ENCODE measurements at places on chromosomes 1 and 21.

DNA sequence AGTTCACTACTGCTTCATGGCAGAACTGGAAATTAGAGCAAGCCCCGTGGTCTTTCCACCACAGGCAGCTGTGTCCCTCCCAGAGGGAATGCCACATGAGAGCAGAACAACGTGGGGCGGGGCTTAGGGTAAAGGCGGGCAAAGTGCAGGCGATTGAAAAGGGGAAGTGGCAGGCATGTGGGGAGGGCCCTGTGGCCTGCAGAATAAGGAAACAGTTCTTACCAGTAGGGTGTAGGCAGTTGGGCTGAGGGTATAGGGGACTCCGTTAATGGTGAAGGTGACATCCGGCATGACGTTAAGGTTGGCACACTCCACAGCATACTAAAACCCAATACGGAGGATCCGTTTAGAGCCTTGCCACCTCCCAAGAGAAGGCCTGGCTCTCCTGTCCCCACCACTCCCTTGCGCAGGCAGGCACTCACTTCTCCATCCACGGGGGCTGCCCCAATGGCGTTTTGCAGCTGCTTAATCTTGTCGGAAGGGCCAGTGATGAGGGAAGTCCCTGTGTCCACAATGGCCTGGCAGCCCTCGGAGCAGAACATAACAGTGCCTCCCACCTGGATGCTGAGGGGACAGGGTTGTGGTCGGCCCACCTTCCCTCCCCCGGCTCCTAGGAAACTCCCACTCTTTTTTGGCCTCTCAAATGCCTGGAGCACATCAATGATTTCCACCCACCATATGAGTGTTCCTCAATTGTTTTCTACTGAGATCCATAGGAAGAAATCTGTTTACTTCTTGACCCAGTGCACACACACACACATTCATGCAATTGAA, 9.1 kb upstream of the RAB7B start:
- DNase-seq: no peak

DNA sequence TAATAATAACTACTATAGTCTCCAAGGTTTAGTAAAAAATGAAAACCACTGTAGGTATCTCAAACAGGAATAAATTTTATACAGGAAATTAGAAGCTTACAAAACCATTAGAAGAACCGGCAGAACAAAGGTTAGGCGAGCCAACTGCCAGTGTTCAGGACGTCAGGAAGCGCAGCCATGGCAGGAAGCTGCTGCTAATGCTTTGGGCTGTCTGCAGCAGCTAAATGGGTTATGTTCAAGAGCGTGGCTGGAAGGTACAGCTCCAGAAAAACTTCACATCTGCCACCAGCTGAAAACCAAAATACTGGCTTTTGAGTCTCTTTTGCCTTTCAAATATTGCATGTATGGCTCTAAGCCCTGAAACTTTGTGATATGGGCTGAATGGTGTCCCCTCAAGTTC, 35.7 kb upstream of the MYSM1 start:
- no peak for DNase-seq

- no peak for DNase-seq
Observed at GRCh38 chr1:179305450-179305849, 11.9 kb downstream of the SOAT1 start.

- DNase-seq: no peak
Observed at GRCh38 chr1:160411271-160412027, 11.1 kb downstream of the VANGL2 start.

DNA sequence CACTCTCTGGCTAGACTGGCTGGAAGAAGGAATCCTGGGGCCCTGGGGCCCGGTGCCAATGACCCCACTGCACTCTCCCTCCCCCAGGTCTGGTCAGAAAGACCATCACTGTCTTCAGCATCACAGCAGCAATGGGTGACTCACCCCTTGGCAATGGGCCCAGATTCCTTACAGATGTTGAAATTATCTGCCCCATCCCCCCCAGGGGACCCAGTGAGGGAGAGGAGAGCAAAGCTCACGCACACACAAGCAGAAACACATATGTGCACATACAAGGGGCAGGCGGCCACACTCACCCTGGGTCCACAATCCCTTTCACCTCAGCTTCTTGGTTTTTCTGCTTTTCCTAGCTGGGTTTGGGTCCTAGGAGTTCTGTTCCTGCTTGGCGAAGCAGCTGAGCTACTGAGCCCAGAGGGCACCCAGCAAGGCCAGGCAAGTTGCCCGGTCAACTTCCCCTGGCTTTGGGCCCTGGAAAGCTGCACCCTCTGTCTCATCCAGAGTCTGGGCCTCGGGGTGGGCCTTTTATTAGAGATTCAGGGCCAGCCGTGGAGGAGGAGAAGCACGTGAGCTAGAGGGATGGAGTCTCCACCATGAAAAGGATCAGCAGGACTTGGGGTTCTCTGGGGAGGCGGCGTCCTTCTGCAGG, 2.6 kb downstream of the COL16A1 start:
- DNase-seq: no peak

GRCh38 chr21:46148106-46148505, 7.3 kb downstream of the FTCD start:
- no peak for DNase-seq

- no peak for DNase-seq
Observed at GRCh38 chr1:72724951-72725861, 442.9 kb upstream of the NEGR1 start.

DNA sequence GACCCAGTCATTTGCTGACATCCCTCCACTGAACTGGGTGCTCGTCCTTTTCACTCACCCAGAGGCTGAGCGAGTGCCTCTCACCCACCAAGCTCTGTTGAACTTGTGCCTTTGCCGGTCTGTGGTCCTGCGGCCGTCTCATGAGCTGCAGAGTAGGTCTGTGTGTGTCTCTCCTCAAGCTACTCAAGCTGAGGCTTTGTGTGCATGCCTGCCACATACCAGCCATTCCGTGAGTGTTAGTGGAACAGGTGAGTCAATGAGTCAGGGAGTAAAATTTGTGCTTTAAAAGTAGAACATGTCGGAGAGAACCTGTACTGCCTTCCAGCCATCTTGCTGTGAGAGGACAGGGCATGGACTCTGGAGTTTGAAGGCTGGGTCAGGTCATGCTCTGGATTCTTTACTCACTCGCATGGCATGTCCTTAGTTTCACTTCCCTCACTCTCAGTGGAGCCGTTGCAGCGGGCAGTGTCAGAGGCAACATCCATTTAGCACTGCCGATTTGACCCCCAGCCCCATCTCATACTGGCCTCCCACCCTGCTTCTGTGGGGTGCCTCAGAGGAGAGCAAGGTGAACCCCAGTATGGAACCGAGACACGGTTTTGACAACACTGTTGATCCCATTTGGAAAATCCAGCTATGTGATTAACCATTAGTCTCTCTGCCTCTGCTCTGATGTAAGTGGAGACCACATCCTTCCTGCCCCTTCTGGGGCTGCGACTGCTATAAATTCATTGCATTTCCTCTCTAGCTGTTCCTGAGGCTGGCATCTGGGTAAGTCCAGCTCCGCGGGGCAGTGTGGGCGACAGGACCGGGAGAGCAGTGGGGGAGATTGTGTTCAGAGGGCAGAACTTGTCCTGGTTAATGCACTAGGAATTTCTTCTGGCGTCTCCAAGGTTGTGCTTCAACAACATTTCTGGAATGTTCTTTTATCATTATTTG, at the start of gene NLRP3:
TSS of gene NLRP3 (plus strand) at position 751 of the 939 bp plus-strand sequence. CDS start 2,628 bp downstream, outside the sequence.
- no peak for DNase-seq

DNA sequence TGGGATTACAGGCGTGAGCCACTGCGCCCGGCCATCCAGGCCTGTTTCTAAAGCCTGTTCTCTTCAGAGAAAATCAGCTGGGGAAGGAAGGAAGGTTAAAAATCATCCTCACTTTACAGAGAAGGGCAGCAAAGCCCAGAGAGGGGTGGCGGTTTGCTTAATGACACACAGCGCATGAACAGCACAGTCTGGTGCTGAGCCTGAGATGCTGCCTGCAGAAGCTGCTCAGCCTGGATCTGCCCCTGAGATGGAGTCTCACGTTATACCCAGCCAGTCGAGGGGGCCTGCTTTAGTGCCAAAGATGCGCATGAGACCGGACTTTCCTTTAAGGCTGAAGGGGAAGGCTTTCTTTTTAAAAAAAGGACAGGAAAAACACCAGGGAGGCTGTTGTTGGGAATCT, 21.3 kb downstream of the HTR6 start:
- no peak for DNase-seq

DNA sequence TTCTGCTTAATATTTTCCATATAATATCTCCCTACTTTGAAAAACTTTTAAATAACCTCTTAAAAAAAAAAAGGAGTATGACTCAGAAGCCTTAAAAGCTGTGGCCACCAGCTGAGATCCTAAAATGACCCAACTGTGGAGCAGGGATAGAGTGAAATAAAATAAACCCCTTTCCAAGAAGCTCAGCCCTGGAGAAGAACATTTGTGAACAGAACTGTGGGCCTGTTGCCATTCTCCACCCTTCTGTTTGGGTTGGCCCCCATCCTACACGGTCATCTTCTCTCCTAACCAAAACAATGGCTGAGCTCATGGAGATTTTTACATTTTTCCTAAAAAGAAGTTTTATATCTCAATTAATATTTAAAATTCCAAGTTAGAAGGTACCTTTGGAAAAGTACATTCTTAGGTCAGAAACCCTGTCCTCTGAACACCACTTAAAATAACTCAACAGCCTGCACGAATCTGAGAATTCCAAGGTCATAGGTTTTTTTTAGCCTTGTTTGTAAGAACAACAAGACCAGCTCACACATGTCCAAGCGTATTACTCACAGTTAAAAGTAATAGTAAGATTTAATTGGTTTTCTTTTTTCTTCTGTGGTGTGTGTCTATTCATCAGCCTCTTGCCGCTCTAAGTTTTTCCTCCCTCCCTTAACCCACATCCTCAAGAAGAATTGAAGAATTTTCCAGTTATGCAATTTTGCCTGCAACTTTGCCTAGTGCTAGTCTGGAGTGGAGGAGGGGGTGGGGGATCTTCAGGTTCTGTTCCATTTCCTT, 107.7 kb upstream of the ERRFI1 start:
- no peak for DNase-seq

DNA sequence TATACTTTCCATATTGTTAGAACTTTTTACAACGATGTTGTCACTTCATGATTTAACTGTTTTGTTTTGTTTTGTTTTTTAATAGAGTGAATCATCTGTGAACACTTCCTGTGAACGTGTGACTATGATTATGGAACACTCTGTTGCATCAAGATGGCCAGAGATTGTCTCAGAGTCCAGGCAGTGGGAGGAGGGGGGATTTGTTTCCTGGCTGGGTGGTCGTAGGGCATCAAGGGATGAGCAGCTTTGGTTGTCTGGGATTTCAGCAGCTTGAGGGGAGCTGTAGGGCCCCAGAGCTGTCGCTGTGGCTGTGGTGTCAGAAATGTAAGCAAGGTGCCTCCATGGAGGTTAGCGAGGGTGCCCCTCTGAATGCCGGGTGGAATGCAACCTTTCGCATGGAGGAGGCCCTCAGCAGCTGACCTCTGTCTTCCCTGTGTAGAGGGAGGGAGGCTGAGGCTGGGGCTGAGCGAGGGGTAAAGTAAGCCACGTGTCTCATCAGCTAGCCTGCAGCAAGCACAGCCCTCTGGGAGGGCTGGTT, 21.4 kb downstream of the NEK2 start:
- no peak for DNase-seq
